ENCODE measurements at places on chromosomes 6 and 20.

- DNase-seq: peak; percentile 97
Observed at GRCh38 chr6:89829472-89830169, at the start of gene CASP8AP2. TSS of gene CASP8AP2 (plus strand) at chr6:89829880.

DNA sequence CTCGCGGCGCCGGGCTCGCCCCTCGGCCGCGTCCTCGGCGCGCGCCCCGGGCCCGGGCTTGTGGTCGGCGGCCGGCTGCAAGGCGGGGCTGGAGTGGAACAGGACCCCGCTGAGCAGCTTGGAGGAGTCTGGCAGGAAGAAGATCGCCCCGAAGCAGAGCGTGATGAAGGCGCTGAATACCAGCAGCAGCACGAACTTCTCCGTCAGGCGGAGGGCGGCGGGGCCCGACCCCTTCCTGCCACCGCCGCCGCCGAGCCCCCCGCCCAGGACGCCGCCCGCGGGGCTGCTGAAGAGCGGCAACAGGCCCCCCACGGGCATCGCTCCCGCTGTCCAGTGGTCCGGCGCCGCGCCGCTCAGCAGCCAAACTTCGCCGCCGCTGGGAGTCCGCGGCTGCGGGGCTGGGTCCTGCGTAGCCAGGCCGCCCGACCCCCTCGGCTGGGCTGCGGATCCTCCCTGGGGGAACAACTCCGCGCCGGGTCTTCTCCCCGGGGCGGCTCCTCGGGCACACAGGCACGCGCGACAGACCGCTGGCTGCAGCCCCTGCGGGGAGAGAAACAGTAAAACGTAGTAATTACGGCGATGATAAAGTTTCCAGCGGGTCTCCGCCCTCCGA, 707 bp downstream of the MAN1A1 start:
- DNase-seq: no peak

GRCh38 chr6:111427341-111428116, 55.5 kb downstream of the REV3L start:
- peak; percentile 85 for DNase-seq

- DNase-seq: no peak
Observed at GRCh38 chr20:15835811-15836210, 737.4 kb downstream of the KIF16B start.

DNA sequence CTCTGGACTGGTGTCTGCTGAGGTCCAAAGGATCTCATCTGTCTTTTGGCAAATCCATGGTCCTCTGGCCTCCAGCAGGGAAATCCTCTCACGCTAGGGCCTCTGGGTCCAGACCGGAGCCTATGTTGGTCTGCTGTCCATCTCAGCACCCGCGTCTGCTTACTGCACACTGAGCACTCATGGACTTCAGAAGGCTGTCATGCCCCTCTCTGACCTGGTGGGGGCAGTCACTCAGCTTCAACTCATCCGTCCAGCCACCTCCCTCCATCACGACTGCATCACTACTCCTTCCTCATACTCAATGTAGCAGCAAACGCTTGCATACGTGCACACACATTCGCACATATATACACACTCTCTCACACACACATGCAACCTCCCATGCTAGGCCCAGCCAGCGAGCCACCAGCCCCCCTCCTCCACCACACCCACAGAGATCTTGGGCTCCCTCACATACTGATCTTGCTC, 33.3 kb downstream of the GABRR2 start:
- DNase-seq: peak; percentile 29

- DNase-seq: no peak
Observed at GRCh38 chr6:32166411-32167061, 2.1 kb downstream of the EGFL8 start.

All from brain microvascular endothelial cell (primary cell).